Esophagus muscularis mucosa (tissue), 4 donors: ENCODE measurements at places on chromosomes 16 and 17. TPM values are rescaled to one million over a fixed set of nuclear protein-coding genes. Genes with fewer than 3 reads are reported as not detected.

DNA sequence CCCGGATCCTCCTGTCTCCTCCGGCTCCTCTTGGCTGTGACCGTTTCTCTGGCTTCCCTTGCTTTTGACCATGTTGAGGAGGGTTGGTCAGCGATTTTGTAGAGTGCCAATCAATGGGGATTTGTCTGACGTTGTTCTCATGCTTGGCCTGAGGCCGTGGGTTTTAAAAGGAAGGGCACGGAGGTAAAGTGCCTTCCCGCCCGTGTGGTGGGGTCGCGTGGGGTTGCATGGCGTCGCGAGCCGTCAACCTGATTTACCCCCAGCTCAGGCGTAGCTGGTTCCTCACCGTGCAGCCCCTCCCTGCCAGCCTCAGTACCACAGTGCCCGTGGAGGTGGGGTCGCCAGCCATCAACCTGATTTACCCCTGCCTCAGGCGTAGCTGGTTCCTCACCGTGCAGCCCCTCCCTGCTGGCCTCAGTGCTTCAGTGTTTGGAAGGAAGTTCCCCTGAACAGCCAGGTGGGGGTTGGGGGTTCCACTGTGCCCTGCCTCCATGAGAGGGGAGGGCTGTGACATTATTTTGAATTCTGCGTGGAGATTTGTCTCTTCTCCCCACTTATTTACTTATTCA is 5.0 kb downstream of the TPSAB1 start:
- H3K4me3 ChIP-seq: no peak overlapping the region
- no peak overlapping the region for H3K27ac ChIP-seq
- H3K27me3 ChIP-seq: no peaks in the 10 kb centered on the region
- DNase-seq: no peak
- no peaks in the 10 kb centered on the region for H3K36me3 ChIP-seq

DNA sequence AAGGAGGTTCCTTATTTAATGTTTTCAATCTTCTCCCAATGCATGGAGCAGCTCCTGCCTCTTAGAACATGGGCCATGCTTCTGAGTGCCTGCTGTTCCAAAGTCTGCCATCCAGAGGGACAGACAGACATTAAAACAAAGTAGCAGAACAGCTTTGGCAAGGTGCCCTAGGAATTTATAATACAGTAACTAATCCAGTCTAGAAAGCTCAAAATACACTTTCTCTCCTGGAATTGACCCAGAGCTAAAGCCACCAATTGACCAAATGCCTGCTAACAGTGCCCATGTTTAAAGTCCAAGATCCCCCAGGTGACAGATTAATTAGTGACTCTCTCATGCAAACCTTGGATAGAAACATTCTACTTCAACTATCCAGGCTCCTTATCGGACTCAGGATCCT is 11.1 kb upstream of the CHRNE start:
- H3K36me3 ChIP-seq: no peaks in the 10 kb centered on the region
- no peaks in the 10 kb centered on the region for H3K27me3 ChIP-seq
- H3K4me1 ChIP-seq: peaks cover 13% of the 10 kb centered on the region
- no peak for DNase-seq
- no peak overlapping the region for H3K27ac ChIP-seq

NUDT21 gene
- 46.7 TPM for total RNA-seq

DNA sequence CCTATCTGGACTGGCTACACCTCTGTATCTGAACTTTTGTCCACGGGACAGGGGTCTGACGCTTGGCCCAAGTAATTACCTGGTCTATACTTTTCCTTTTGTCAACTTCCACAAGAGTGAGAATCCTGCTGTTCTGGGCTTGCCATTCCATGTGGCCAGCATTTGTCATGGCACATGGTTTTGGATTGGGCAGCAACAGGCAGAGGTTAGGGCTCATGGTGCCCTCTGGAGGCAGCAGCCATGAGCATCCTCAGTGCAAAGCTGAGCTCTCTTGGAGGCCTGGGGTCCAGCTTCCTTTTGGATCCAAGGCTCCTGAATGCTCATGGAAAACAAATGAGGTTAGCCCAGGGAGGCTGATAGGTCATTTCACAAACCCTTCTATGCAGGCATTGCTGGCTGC is 7.5 kb upstream of the EDC4 start:
- H3K27me3 ChIP-seq: no peaks in the 10 kb centered on the region
- H3K27ac ChIP-seq: no peak overlapping the region
- peaks cover 33% of the 10 kb centered on the region for H3K4me1 ChIP-seq

- DNase-seq: no peak
- no peaks in the 10 kb centered on the region for H3K4me1 ChIP-seq
Observed at GRCh38 chr17:56536766-56537165, 56.7 kb upstream of the NOG start.

IL32 gene
- total RNA-seq: 13.7 TPM

CHST5 gene
- not detected for total RNA-seq

DNA sequence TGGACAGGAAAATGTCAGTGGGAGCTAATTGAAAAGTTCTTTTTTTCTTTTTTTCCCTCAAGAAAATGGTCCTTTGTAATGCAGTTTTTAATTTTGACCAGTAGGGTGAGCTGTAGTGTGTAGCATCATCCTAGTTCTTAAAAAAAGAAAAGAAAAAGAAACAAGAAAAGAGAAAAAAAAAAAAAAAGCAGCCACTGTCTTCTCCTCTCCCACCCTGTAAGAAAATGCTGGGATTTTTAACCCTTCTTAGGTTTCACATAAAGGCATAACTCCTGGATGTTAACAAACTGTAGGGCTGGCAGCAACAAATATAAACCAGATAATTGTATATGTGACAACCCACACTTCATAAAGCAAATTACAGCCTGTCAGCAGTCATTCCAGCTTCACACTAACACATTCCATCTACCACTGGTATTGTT is 78.1 kb downstream of the SKAP1 start:
- H3K4me3 ChIP-seq: no peak overlapping the region
- no peaks in the 10 kb centered on the region for H3K36me3 ChIP-seq
- no peak overlapping the region for H3K27ac ChIP-seq
- DNase-seq: no peak
- peaks cover 41% of the 10 kb centered on the region for H3K27me3 ChIP-seq

DNA sequence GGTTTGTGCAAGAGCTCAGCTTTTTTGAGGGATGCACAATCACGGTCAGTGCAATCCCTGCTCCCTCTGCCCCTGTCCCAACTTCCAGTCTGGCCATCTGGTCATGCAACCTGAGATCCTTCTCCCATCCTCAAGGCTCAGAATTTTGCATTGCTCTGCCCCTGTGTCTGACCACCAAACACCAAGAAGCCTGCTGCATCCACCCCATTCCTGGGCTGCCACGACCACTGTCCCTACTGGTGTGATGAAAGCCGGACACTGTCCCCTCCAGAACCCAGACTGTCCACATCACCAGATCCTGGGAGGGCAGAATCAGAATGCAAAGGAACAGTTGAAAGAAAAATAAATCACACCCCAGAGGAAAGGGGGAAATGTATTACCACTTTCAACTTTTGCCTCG is 231.0 kb downstream of the C16orf78 start:
- no peaks in the 10 kb centered on the region for H3K36me3 ChIP-seq
- H3K27me3 ChIP-seq: no peaks in the 10 kb centered on the region
- peaks cover 4% of the 10 kb centered on the region for H3K4me1 ChIP-seq

- H3K4me3 ChIP-seq: no peak overlapping the region
- H3K4me1 ChIP-seq: peaks cover 57% of the 10 kb centered on the region
- no peaks in the 10 kb centered on the region for H3K27me3 ChIP-seq
- peak overlapping the region; percentile 8 for H3K27ac ChIP-seq
Observed at GRCh38 chr16:69204172-69204571, 17.2 kb downstream of the SNTB2 start.

GRCh38 chr17:81923302-81924260 is 4.0 kb downstream of the MAFG start:
- DNase-seq: no peak
- H3K27ac ChIP-seq: peak overlapping the region; percentile 80
- H3K4me3 ChIP-seq: peak overlapping the region; percentile 39
- H3K36me3 ChIP-seq: peaks cover 8% of the 10 kb centered on the region

GRCh38 chr17:13989138-13989537 is 80.2 kb upstream of the COX10 start:
- no peaks in the 10 kb centered on the region for H3K36me3 ChIP-seq
- no peak overlapping the region for H3K4me3 ChIP-seq
- no peaks in the 10 kb centered on the region for H3K4me1 ChIP-seq
- H3K27me3 ChIP-seq: no peaks in the 10 kb centered on the region

- H3K36me3 ChIP-seq: peaks cover 15% of the 10 kb centered on the region
- H3K27me3 ChIP-seq: no peaks in the 10 kb centered on the region
- H3K4me3 ChIP-seq: no peak overlapping the region
- peaks cover 23% of the 10 kb centered on the region for H3K4me1 ChIP-seq
- DNase-seq: no peak
- H3K27ac ChIP-seq: no peak overlapping the region
Observed at GRCh38 chr16:3748307-3748706, 31.0 kb upstream of the TRAP1 start.

SEC14L5 gene
- 1.3 TPM for total RNA-seq

DNA sequence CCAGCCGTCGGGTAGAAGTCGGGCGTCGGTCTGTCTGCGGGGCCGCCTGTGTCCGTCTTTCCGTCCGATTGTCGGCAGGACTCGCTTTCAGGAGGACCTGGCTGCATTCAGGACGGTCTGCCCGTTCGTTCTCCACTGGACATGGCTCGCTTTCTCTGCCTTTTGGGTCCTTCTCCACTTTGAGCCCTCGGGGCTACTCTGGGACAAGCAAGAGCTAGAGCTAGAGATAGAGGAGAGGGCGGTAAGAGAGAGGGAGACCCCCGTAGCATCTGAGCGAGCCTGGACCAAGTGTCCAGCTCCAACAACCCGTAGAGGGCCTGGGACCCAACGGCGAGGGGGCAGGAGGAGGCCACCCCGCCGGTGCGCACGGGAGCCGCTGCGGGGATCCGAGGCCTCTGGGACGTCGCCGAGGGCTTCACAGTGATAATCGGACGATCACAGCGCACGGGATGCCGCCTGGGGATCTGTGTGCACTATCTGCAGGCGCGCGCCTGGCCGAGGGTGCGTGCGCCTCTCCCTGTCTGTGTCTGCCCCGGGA is 4.5 kb downstream of the TBX4 start:
- peaks cover 33% of the 10 kb centered on the region for H3K4me1 ChIP-seq
- no peak overlapping the region for H3K27ac ChIP-seq
- DNase-seq: no peak

DNA sequence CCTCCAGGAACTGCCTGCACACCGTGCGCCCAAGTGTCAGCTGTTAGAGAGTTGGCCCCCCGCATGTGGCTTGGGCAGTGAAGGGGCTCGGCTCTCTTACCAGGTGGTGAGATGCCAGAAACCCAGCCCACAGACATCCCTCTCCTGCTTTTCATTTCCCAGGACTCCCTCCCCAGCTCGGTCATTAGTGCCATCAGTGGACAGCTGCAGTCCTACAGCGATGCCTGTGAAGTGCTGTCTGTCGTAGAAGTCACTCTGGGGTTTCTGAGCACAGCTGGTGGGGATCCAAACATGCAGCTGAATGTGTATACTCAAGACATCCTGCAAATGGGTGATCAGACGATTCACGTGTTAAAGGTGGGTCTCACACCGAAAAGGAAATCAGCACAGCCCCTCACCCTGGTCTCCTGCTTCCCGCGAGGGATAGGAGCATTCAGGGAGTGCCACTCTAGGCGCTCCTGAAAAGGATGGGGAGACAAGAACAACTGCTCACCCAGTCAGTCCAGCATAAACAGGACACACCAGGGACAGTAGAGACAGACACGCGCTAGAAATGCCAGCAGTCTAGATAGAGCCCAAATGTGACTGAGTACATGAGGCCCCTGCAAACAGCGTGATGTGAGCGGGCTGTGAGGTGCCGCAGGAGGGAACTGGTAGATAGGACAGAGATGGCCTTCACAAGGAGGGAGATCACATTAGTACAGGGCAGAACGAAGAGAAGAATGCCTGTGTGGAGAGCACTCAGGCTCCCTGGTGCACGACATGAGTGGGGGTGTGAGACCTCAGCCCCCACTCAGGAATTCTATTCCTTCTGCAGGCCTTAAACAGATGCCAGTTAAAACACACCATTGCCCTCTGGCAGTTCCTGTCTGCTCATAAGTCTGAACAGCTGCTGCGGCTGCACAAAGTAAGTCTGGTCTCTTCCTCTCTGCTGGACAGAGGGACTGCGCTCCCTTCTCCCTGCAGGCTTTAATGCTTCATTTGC is 25.7 kb upstream of the ENDOV start:
- no peaks in the 10 kb centered on the region for H3K4me1 ChIP-seq
- H3K27ac ChIP-seq: no peak overlapping the region
- no peak for DNase-seq
- no peaks in the 10 kb centered on the region for H3K27me3 ChIP-seq
- H3K36me3 ChIP-seq: peaks cover 98% of the 10 kb centered on the region

DNA sequence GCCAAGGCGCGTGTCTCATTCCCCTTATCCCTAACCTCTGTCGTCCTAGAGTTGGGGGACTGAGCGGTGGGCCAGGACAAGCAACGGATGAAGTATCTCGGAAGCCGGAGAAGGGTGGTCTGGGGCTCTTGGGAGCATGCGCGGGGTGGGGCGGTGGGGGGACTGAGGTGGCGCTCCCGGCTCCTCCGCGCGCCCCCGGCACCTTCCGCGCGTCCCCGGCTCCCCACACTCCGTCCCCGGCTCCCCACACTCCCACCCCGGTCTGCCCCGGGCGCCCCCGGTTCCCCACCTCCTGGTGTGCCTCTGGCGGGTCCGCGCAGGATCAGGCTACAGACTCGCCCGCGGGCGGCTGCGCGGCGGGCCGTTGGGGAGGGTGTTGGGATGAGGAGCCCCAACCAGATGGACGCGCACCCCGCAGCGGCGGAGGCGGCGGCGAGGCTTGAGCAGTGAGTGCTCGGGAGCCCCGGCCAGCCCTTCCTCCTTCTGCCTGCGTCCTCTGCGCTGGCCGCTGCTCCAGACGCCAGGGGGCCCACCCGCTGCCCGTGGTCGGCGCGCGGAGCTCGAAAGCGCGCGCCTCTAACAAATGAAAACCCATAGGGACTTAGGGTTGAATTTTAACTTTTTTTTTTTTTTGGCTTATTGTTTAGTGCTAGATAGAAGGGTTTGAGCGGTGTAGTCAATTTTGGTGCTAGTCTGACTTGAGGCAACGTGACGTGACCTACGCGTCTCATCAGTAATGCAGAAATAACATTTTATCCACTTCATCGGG is 5.6 kb upstream of the CRYM start:
- H3K36me3 ChIP-seq: no peaks in the 10 kb centered on the region
- peak; percentile 83 for DNase-seq
- H3K27me3 ChIP-seq: peaks cover 45% of the 10 kb centered on the region
- peak overlapping the region; percentile 45 for H3K4me3 ChIP-seq
- no peak overlapping the region for H3K27ac ChIP-seq

- no peaks in the 10 kb centered on the region for H3K36me3 ChIP-seq
- no peak overlapping the region for H3K27ac ChIP-seq
- H3K27me3 ChIP-seq: no peaks in the 10 kb centered on the region
- H3K4me3 ChIP-seq: no peak overlapping the region
- DNase-seq: no peak
Observed at GRCh38 chr16:89583895-89584644, 8.5 kb downstream of the CPNE7 start.

TLCD3B gene
- 0.23 TPM for total RNA-seq

KRTAP9-8 gene
- not detected for total RNA-seq

DNA sequence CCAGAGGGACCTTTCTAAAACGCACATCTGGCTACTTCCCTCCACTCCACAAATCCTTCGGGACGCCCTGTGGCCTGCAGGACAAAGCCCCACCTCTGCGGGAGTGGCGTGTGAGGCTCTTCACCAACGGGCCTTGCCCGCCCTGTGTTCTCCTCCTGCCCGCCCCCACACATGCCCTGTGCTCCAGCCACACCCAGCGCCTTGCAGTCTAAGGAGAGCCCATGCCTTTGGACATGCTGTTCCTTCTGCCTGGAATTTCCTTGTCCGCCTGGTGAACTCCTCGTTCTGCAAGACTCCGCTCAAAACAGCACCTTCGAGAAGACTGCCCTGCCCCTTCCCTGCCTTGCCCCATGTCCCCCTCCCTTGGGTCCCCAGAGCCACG is 7.4 kb downstream of the ELOB start:
- no peaks in the 10 kb centered on the region for H3K27me3 ChIP-seq
- peak overlapping the region; percentile 51 for H3K27ac ChIP-seq
- peaks cover 50% of the 10 kb centered on the region for H3K4me1 ChIP-seq
